CD4-positive, alpha-beta T cell treated with Interleukin-15 for 4 hours (primary cell): ENCODE measurements at places on chromosomes 3 and 15.
A peak's percentile ranks its signal among the peaks of the same experiment; 100 is the strongest.

- no peak for DNase-seq
Observed at GRCh38 chr15:79091204-79091867, 756 bp upstream of the RASGRF1 start.

- DNase-seq, result no peak
Observed at GRCh38 chr3:113377158-113377557, 64.1 kb downstream of the CFAP44 start.

DNA sequence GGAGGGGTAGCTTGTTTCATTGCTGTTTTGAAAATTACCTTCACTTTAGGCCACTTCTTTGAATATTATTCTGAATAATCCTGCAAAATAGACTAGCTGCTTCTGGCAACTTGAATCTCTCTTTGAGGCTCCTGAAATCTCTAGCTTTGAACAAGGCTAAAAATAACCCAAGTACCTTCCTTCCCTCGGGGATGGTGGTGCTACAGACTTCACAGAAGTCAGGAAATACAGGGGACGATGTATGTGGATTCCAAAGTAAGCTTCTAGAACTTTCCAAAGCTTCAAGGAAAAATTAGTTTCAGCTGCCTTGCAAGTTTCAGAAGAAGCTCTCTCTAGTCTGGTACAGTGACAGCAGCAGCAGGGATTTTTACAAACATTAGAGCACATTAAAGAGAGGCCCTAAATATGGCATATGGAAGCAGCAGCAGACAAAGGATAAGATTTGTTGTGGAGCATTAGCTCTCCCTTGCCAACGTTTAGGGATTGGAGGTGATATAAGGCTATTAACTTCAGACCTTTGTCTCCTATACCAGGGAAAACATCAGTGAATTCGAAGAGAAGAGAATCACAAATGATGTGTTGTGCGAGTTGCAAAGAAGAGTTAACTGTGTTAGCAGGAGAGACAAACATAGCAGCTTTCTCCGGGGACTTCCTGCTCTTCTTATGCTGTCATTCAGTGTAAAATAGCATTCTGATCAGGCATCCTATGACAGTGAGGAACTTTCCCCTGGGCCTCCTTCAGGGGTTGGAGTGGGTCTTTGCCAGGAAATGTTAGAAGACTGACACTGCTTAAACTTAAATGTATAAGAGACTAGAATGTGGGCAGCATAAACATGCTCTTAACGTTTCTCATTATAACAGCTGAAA lies 783.0 kb upstream of the ARPP21 start:
- DNase-seq, result no peak

DNA sequence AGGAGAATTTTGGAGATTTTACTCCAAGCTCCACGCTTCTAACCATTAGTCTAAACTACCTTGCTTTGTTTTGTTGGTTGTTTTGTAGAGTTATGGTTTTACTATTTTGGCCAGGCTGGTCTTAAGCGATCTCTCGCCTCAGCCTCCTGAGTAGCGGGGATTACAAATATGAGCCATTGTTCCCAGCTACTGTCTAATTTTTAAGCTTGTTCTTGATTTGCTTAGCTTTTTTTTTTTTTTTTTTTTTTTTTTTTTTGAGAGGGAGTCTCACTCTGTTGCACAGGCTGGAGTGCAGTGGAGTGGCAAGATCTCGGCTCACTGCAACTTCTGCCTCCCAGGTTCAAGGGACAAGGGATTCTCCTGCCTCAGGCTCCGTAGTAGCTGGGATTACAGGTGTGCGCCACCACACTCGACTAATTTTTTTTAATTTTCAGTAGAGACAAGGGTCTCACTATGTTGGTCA lies 28.5 kb downstream of the EFCAB12 start:
- no peak for DNase-seq

GRCh38 chr15:58066042-58066867 lies 744 bp upstream of the ALDH1A2 start:
- DNase-seq, result peak; percentile 9

GRCh38 chr15:80418892-80419537 lies 14.8 kb downstream of the ARNT2 start:
- DNase-seq, result no peak

GRCh38 chr3:16311960-16312451 lies 47.0 kb downstream of the OXNAD1 start:
- DNase-seq, result peak; percentile 68

GRCh38 chr3:64814351-64814750 lies 126.6 kb upstream of the ADAMTS9 start:
- DNase-seq, result no peak

GRCh38 chr3:151398895-151399294 lies 14.3 kb upstream of the P2RY12 start:
- no peak for DNase-seq
